ENCODE measurements at places on chromosomes 2 and 18.

- DNase-seq = no peak
Observed at GRCh38 chr2:233813236-233814055, 35.3 kb downstream of the MROH2A start.

- peak; percentile 77 for DNase-seq
Observed at GRCh38 chr2:149330127-149331022, at the start of gene LYPD6. Gene LYPD6, plus strand, starts transcription at chr2:149330587. Its CDS starts 107,122 bp downstream, at chr2:149437709.

DNA sequence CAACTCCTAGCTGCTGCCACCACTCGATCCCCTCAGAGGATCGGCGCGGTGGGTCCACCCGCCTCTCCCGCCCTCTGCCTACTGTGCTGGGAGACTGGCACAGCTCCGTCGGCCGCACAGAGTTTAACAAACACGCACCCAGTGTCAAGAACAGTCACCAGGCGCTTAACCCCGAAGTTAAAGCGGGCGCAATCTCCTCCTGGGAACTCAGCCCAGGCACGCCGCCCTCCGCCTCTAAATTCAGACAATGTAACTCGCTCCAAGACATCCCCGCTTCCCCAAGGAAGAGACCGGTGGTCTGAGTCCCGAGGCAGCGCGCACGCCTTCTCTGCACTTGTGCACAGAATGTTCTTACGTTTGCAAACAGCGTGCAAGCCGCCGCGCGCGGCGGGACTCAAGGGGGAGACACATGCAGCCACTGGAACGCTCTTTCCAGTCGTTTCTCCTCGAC, 533 bp downstream of the CXCR4 start:
- peak; percentile 76 for DNase-seq

DNA sequence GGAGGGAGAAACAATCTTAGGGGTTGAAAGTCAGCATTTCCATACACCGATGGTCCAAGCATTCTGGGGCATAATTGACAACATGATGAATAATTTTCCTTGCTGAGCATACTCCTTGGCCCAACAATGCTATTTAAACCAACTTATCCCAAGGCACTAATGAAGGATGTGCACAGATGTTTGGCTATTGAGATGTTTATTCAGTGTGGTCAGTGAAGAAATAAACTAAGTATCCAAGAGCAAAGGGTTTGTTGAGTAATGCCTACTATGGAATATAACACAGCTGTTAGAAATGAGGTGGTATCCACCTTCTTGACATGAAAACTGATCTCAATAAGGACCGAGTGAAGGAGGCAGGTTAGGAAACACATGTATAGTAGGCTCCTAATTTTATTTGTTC, 53.9 kb upstream of the RAB6D start:
- DNase-seq = no peak

DNA sequence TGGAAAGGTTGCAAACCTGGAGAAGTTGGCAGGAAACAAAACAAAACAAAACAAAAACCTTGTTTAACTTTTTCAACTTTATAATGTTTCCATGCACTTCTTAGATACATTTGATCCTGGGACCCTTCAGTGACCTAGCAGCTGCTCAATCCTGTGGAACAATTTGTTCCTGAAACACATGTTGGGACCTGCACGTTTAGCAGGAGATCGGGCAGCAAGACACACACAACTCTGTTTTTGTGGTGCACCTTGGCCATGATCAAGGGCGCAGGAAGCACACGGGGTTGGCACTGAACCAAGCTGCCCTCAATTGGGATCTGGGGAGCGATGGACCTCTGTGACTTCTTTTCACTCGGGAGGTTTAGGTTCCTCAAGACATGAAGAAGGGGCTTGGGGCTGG, 268.7 kb downstream of the LOXHD1 start:
- peak; percentile 11 for DNase-seq
